B cell (primary cell): ENCODE measurements at places on chromosomes 4 and X. TPM values are rescaled to one million over a fixed set of nuclear protein-coding genes. Genes with fewer than 3 reads are reported as not detected.

RNF128 gene
- polyA plus RNA-seq: not detected in 2 replicates

LRRC66 gene
- 0.17 and 0.37 TPM in 2 replicates for polyA plus RNA-seq

SPANXN4 gene
- not detected in 2 replicates for polyA plus RNA-seq

CT45A5 gene
- not detected in 2 replicates for polyA plus RNA-seq

TEX13C gene
- polyA plus RNA-seq: not detected in 2 replicates
